Right atrium auricular region (tissue), 2 donors: ENCODE measurements at places on chromosomes 13 and 19. TPM values are rescaled to one million over a fixed set of nuclear protein-coding genes. Genes with fewer than 3 reads are reported as not detected.

DNA sequence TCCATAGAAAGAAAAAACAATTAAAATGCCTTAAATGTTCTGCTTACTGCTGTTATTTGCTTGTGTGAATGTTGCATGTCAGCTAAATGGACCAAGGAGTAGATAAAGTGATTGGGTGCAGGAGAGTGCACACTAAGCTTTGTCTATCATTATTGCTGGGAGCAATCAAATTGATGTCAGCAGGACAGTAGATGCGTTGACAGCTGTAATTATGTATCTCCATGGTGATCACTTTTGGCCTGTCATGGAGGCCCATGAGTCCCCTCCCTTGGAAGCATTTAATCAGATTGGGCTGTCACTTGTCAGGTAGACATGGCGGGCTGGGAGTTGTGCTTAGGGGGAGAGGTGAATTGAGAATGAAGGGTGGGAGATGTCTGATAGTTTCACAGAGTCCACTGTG, 215.3 kb downstream of the PCCA start:
- DNase-seq: no peak

- no peak for DNase-seq
These were observed 298.3 kb downstream of the MTUS2 start for GRCh38 chr13:29118471-29118870.

The OR10H3 gene
- total RNA-seq: not detected

- DNase-seq: no peak
These were observed 59.9 kb upstream of the ZNF85 start for GRCh38 chr19:20863176-20863575.

DNA sequence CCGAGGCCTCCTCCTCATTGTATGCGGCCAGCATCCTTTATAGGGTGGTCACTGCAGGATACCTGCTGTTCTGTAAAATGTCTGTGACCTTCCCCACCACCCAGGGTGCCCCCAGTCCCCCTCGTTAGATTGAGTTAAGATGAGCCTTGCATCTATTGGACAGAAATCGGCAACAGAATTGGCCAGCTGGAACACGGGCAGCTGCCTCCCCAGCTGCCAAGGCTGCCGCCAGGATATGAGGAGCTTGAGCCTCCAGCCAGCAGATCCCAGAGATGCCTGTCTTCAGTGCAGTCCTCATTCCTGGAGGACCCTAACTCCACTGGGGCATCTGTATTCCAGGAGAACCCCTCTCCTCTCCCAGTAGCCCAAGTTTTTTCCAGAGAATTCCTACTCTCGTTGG, 463.0 kb downstream of the TSHZ3 start:
- peak; percentile 50 for DNase-seq

The SIGLECL1 gene
- not detected for total RNA-seq

GRCh38 chr13:25775986-25776385, 275.8 kb downstream of the SHISA2 start:
- DNase-seq: no peak

DNA sequence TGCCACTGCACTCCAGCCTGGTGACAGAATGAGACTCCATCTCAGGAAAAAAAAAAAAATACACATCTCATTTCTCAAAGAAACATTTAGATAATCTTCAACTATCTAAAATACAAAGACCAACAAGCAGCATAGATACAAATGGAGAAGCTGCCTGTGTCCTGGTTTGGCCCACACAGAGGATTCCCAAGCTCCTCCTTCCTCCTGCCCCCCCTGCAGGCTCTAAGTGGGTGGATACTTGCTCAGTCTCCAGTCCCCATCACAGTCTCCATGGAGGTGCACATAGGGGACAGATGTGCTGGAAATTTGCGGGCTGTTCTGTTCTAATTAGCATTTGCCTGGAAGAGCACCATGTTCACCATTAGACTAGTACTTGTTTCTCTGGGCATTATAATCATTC, 59.9 kb downstream of the ABCC4 start:
- DNase-seq: no peak

GRCh38 chr19:16142032-16142580, 1.4 kb upstream of the HSH2D start:
- no peak for DNase-seq

DNA sequence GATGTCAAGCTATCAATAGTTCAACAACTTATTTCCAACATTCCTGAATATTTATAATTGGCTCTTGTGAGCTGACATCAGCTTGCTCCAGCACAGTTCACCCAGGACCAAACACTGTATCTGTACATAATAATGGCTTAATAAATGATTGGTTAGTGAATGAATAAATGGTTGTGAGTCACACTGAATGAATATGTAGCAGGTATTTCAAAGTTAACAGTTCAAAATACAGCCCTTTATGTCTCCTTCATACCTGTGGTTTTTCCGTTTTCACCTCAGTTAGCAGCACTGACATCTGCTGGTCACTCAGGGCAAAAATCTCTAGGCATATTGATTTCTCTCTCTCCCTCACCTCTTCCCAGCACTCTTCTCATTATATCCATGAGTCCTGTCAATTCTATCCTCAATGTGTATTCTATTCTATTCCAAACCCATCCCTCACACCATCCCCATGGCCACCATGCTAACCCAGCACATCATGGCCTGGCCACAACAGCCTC, 76.3 kb downstream of the PEG3 start:
- no peak for DNase-seq

The PODNL1 gene
- total RNA-seq: 0.47 TPM

The N4BP2L2 gene
- total RNA-seq: 92.8 TPM

The BRSK1 gene
- total RNA-seq: 5.6 TPM

GRCh38 chr19:33399081-33399744, 25.7 kb downstream of the CEBPG start:
- DNase-seq: no peak

The TEAD2 gene
- total RNA-seq: 45.3 TPM

DNA sequence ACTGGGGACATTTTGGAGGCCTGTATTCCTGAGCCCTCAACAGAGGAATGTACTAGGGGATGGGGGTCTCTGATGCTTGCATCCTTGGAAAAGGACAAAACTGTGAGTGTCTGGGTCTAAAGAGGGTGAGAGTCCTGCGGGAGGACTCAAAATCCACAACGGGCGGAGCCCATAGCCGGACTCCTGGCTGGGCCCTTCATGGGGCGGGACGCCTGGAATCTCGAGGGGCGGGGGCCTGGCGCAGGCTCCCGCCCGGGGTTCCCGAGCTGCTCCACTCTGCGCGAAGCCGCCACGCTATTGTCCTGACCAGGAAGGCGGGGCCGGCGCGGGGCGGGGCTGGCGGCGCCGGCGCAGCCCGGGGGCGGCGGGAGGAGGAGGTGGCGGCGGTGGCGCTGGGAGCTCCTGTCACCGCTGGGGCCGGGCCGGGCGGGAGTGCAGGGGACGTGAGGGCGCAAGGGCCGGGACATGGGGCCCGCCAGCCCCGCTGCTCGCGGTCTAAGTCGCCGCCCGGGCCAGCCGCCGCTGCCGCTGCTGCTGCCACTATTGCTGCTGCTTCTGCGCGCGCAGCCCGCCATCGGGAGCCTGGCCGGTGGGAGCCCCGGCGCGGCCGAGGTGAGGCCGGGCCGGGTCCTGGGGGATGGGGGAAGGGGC, at the start of gene APLP1:
Gene APLP1 (plus strand): TSS at position 403 of the 651 bp plus-strand sequence. CDS start 63 bp downstream, at position 466.
- DNase-seq: peak; percentile 67

DNA sequence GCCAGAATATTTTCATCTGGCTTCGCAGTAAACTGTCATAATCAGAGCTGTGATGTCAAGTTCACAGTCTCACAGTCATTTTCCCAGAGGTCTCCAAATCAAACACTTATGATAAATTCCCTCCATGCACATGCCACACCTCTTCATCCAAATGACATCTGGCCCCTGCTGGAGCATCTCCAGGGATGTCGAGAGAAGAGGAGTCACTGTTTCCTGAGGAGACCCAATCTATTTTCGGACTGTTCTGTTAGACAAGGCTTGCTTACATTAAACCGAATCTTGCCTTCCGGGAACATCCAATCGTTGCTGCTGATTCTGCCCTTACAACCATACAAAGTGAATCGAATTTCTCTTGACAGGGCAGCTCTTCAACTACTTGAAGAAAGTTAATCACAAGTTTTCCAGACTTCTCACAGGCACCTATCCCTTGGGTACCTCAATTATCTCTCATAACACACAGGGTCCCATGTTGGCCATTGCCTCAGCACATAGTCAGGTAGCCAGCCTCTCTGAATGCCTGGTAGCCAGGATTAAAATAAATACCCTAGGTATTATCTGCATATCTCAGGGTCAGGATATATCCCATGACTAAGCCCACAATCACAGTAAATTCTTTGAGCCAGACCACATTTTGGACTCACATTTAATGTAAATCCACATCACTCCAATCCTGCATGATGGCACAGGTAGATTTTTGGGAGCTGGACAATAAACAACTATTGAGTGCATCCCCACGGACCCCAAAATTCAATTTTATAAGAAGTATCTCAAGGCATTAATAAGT, 182.5 kb downstream of the ABCC4 start:
- DNase-seq: no peak

DNA sequence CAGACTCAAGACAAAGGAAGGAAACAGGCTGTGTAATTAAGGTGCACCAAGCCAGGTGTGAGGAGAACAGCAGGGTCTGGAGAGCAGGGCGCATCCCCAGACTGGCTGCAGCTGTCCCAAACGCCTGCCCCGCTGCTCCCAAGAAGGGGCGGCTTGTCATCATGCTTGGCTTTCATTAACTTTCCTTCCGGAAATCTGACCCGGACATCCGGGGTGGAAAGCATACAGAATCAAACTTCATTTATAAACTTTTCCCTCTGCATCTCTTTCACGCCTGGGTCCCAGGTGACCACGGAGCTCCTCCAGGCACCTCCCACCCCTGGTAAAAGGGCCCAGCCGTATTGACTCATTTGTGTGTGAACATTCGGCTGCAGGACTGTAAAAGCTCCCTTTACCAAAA, 31.7 kb downstream of the TSHZ3 start:
- DNase-seq: no peak

The ETV2 gene
- total RNA-seq: not detected

GRCh38 chr13:44415815-44416214, 42.2 kb downstream of the SERP2 start:
- DNase-seq: no peak

The ZNF296 gene
- 0.43 TPM for total RNA-seq

The CDX2 gene
- total RNA-seq: not detected

DNA sequence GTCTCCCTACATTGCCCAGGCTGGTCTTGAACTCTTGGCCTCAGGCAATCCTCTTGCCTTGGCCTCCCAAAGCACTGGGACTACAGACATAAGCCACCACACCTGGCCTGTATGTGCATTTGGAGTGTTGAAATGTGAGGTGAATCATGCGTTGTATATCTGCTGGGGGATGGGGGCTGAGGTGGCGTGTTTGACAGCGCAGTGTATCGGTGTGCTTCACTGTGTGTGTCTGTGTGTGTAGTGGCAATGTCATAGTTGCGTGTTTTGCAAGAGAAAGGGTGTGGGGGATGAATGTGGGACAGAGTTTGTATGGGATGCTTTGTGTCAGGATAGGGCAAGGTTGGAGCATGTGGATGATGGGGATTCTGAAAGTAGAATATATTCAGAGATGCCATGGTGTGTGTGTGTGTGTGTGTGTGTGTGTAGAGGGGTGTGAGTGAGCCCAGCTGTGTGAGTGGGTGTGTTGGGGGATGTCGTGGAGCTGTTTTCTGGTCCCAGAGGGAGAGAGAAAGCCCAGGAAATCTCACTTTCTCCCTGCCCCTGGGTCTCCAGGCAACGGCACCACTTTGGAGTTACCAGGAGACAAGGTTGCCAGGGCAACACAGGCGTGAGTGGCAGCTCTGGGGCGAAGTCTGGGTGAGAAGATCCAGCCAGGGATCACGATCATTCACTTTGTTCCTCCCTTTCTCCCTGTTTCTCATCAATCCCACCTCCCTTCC, 1.1 kb upstream of the SWSAP1 start:
- DNase-seq: no peak

GRCh38 chr13:39315796-39316195, 277.5 kb downstream of the NHLRC3 start:
- no peak for DNase-seq

- no peak for DNase-seq
These were observed 33.7 kb downstream of the SUGT1 start for GRCh38 chr13:52686376-52686775.

The HRC gene
- total RNA-seq: 1,164 TPM

- DNase-seq: no peak
These were observed 123.6 kb downstream of the NALCN start for GRCh38 chr13:101292711-101293110.

The ZNF440 gene
- 3.4 TPM for total RNA-seq

GRCh38 chr13:112809332-112810315, 119.8 kb downstream of the ATP11A start:
- DNase-seq: peak; percentile 46

The CCL25 gene
- not detected for total RNA-seq

- no peak for DNase-seq
These were observed 135.1 kb downstream of the IRS2 start for GRCh38 chr13:109651311-109651710.

The ZNF556 gene
- not detected for total RNA-seq

- DNase-seq: no peak
These were observed 156.2 kb downstream of the STK24 start for GRCh38 chr13:98420554-98421175.

DNA sequence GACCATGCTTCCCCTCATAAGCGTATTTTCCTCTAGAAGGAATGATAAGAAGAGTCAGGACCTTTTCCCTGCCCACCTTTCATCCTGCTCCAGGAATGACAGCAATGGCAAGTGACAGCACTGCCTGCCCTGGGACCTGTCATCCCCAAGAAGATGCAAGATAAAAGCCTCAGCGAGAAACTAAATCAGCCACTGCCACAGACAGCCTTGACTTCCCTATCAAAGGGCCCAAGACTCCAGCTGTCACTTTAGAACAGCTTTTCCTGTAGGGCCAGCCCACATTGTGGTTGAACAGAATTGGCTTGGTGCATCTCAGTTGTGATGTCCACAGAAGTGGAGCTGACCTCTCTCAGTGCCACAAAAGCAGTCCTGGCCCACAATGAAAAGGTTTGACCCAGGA, 1.1 kb downstream of the RAB8A start:
- DNase-seq: no peak

The IGSF23 gene
- not detected for total RNA-seq

The AP1M2 gene
- total RNA-seq: not detected

DNA sequence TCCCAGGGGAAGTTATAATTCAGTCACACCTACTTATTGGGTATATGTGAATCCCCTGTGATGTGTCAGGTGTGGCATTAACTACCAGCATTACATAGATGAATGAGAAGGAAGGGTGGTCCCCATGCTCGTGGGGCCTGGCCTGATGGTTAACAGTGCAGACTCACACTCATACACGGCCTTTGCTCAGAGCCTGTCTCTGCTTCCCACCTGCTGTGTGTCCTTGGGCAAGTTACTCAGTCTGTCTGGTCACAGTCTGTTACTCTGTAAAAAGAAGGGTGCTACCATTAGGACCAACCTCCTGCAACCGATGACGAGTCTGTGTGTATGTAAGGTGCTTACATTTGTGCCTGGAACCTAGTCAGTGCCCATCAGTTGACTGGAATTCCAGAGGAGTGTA, 23.8 kb downstream of the SAFB start:
- DNase-seq: no peak

The RNF225 gene
- not detected for total RNA-seq
